Activated CD4-positive, alpha-beta T cell treated with anti-CD3 and anti-CD28 coated beads, Interleukin-2, amount 10 ng/mL, durations not matched to agents 24 days and 14 days (primary cell): ENCODE measurements at places on chromosomes 6 and 20.

GRCh38 chr6:12572896-12573827 is 143.4 kb upstream of the PHACTR1 start:
- no peaks in the 10 kb centered on the region for H3K4me1 ChIP-seq
- H3K27me3 ChIP-seq: peaks cover 3% of the 10 kb centered on the region
- DNase-seq: no peak
- no peaks in the 10 kb centered on the region for H3K36me3 ChIP-seq
- H3K27ac ChIP-seq: no peak overlapping the region

GRCh38 chr6:90989763-90990162 is 402.9 kb upstream of the MAP3K7 start:
- DNase-seq: no peak
- H3K27ac ChIP-seq: no peak overlapping the region
- H3K4me3 ChIP-seq: no peak overlapping the region

- peak; percentile 65 for DNase-seq
- H3K27ac ChIP-seq: peak overlapping the region; percentile 91
- H3K4me3 ChIP-seq: peak overlapping the region; percentile 97
- H3K4me1 ChIP-seq: peaks cover 37% of the 10 kb centered on the region
- peaks cover 29% of the 10 kb centered on the region for H3K36me3 ChIP-seq
Measured at GRCh38 chr20:32278199-32278643, 770 bp downstream of the KIF3B start.

DNA sequence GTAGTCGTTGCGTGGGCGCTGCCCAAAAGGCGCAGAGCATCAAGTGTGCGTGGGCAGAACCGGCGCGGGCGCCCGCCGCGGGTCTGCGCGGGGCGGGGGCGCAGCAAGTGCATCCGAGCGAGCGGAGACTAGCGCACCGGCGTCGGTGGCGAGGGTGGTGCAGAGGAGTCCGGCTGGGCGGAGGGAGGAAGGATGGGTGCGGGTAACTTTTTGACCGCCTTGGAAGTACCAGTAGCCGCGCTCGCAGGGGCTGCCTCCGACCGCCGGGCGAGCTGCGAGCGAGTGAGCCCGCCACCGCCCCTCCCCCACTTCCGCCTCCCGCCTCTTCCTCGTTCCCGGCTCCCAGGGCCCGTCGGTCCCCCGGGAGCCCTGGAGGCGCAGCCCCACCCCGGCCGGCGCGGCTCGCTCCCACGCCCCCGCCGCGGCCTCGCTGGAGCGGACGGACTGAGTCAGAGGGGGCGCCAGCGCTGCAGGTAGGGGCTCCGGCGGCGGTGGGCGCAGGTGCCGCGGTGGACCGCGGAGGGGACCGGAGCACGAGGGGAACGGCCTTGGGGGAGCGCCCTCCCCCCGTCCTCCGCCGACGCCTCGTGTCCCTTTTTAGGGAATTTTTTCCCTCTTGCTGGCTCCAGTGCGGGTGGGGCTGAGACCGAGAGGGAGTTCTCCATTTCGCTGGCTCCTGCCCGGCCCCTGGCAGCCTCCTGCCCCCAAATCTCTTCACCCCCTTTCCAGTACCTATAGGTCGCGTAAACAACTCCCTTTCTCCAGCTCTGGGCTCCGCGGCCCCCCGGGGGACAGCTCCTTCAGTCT is 1.6 kb upstream of the DBNDD2 start:
- H3K4me3 ChIP-seq: peak overlapping the region; percentile 81
- peaks cover 13% of the 10 kb centered on the region for H3K27me3 ChIP-seq
- peak; percentile 82 for DNase-seq
- peaks cover 16% of the 10 kb centered on the region for H3K4me1 ChIP-seq
- H3K36me3 ChIP-seq: peaks cover 15% of the 10 kb centered on the region

GRCh38 chr6:19492636-19493405 is 344.3 kb upstream of the ID4 start:
- no peaks in the 10 kb centered on the region for H3K36me3 ChIP-seq
- H3K4me1 ChIP-seq: no peaks in the 10 kb centered on the region
- no peak overlapping the region for H3K4me3 ChIP-seq
- no peaks in the 10 kb centered on the region for H3K27me3 ChIP-seq

GRCh38 chr6:118632359-118632758 is 19.0 kb downstream of the CEP85L start:
- H3K27ac ChIP-seq: peak overlapping the region; percentile 25
- no peaks in the 10 kb centered on the region for H3K27me3 ChIP-seq
- no peak overlapping the region for H3K4me3 ChIP-seq
